A549 treated with AZD2906 at 1 μM for 4 hours (cell line): ENCODE measurements at places on chromosomes 11 and 22. TPM values are rescaled to one million over a fixed set of nuclear protein-coding genes. Genes with fewer than 3 reads are reported as not detected.

The GGT1 gene
- total RNA-seq, result 88.6 to 112 TPM (median 103 TPM) in 5 replicates

The MS4A6E gene
- total RNA-seq, result not detected in 5 replicates

The FAM227A gene
- 0.38 to 0.68 TPM (median 0.60 TPM) in 5 replicates for total RNA-seq

The TMEM151A gene
- 2.0 to 4.1 TPM (median 3.7 TPM) in 5 replicates for total RNA-seq

The OR51B2 gene
- not detected in 5 replicates for total RNA-seq

The IFITM1 gene
- 0.26 to 0.37 TPM (median 0.29 TPM) in 5 replicates for total RNA-seq

The HEPN1 gene
- not detected in 5 replicates for total RNA-seq

The XKR3 gene
- total RNA-seq, result not detected in 5 replicates

The GAL gene
- total RNA-seq, result 12.0 to 27.0 TPM (median 22.8 TPM) in 5 replicates

The KLHL35 gene
- 0.75 to 1.4 TPM (median 1.3 TPM) in 5 replicates for total RNA-seq

The POTEH gene
- not detected in 5 replicates for total RNA-seq

The BRD1 gene
- 14.6 to 16.6 TPM (median 15.6 TPM) in 5 replicates for total RNA-seq

The SCUBE2 gene
- 0.29 to 0.45 TPM (median 0.33 TPM) in 5 replicates for total RNA-seq

The MS4A12 gene
- total RNA-seq, result not detected in 5 replicates

The UBQLN3 gene
- total RNA-seq, result not detected in 5 replicates

The KRTAP5-10 gene
- not detected in 5 replicates for total RNA-seq

The HIC2 gene
- total RNA-seq, result 2.2 to 2.9 TPM (median 2.7 TPM) in 5 replicates

The FAT3 gene
- total RNA-seq, result 0.15 to 0.38 TPM (median 0.25 TPM) in 5 replicates

The PRR5L gene
- 11.2 to 14.7 TPM (median 13.7 TPM) in 5 replicates for total RNA-seq

The OR51B5 gene
- not detected in 5 replicates for total RNA-seq

The LARGE2 gene
- total RNA-seq, result 1.6 to 3.1 TPM (median 2.6 TPM) in 5 replicates

The PIWIL4 gene
- 0.15 to 0.30 TPM (median 0.21 TPM) in 5 replicates for total RNA-seq

The KLHDC7B gene
- 0.02 to 0.03 TPM (median 0.03 TPM) in 3 of 5 replicates, not detected in the others for total RNA-seq

The PAAF1 gene
- 10.6 to 13.0 TPM (median 12.1 TPM) in 5 replicates for total RNA-seq

The OR51B4 gene
- not detected in 5 replicates for total RNA-seq

The DEFB131B gene
- total RNA-seq, result not detected in 5 replicates

The PTGDR2 gene
- 0.06 to 0.09 TPM (median 0.07 TPM) in 4 of 5 replicates, not detected in the other for total RNA-seq

The CYP2D6 gene
- 0.30 to 0.70 TPM (median 0.32 TPM) in 5 replicates for total RNA-seq

The CARD16 gene
- 0.17 to 0.20 TPM in 2 of 5 replicates, not detected in the others for total RNA-seq

The NXPE2 gene
- 0.03 TPM in 1 of 5 replicates, not detected in the others for total RNA-seq

The RIC3 gene
- 1.4 to 2.3 TPM (median 1.9 TPM) in 5 replicates for total RNA-seq

The MMP1 gene
- 0.68 to 1.6 TPM (median 0.73 TPM) in 5 replicates for total RNA-seq

The FERMT3 gene
- total RNA-seq, result 0.85 to 3.0 TPM (median 1.3 TPM) in 5 replicates

The OVOL1 gene
- 0.04 to 0.15 TPM (median 0.10 TPM) in 5 replicates for total RNA-seq

The LIF gene
- total RNA-seq, result 21.0 to 32.4 TPM (median 28.2 TPM) in 5 replicates

The NR1H3 gene
- total RNA-seq, result 8.4 to 13.2 TPM (median 9.6 TPM) in 5 replicates

The OR51I1 gene
- not detected in 5 replicates for total RNA-seq

The TRMT2A gene
- total RNA-seq, result 18.6 to 29.0 TPM (median 23.4 TPM) in 5 replicates

The MMP3 gene
- total RNA-seq, result 0.07 to 0.27 TPM (median 0.09 TPM) in 3 of 5 replicates, not detected in the others

The SERPIND1 gene
- 0.02 to 0.03 TPM in 2 of 5 replicates, not detected in the others for total RNA-seq

The MYO7A gene
- 1.2 to 1.4 TPM (median 1.2 TPM) in 5 replicates for total RNA-seq

The POU2AF2 gene
- total RNA-seq, result not detected in 5 replicates

The TMEM191C gene
- 0.50 to 1.2 TPM (median 0.76 TPM) in 5 replicates for total RNA-seq

The RIBC2 gene
- 1.8 to 2.4 TPM (median 2.2 TPM) in 5 replicates for total RNA-seq

The NAALAD2 gene
- 0.02 TPM in 1 of 5 replicates, not detected in the others for total RNA-seq

The IL10RA gene
- 0.07 to 0.38 TPM (median 0.15 TPM) in 4 of 5 replicates, not detected in the other for total RNA-seq

The SUN2 gene
- 29.7 to 43.0 TPM (median 39.7 TPM) in 5 replicates for total RNA-seq

The ABCC8 gene
- total RNA-seq, result 10.1 to 15.6 TPM (median 11.7 TPM) in 5 replicates

The NXPE1 gene
- not detected in 5 replicates for total RNA-seq

The C2CD3 gene
- 14.0 to 15.5 TPM (median 15.1 TPM) in 5 replicates for total RNA-seq

The PLEKHA7 gene
- 56.2 to 65.6 TPM (median 58.3 TPM) in 5 replicates for total RNA-seq

The CHADL gene
- total RNA-seq, result 0.10 TPM in 1 of 5 replicates, not detected in the others

The TIRAP gene
- total RNA-seq, result 5.3 to 6.9 TPM (median 6.3 TPM) in 5 replicates

The SLC22A25 gene
- total RNA-seq, result not detected in 5 replicates

The P2RY2 gene
- total RNA-seq, result 9.2 to 11.5 TPM (median 11.2 TPM) in 5 replicates

The CELSR1 gene
- 24.1 to 32.1 TPM (median 30.4 TPM) in 5 replicates for total RNA-seq

The AIFM3 gene
- total RNA-seq, result 1.9 to 4.2 TPM (median 3.2 TPM) in 5 replicates
